CD4-positive, alpha-beta T cell (primary cell): ENCODE measurements at places on chromosomes 1 and 21.

DNA sequence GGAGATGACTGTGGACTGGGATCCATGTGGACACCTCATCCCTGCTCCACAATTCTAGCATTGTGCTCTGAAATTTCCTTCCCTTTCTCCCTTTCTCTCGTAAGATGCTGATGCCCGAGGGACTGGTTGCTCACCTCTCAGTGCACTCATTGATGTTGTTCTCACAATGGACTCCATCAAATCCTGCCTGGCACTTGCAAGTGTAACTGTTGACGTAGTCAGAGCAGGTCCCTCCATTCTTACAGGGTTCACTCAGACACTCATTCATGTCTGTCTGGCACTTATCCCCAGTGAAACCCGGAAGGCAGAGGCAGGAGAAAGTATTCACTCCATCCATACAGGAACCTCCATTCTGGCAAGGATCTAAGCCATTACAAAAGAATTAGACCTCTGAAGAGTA is 45.1 kb upstream of the ADAM30 start:
- no peak for DNase-seq
- H3K4me3 ChIP-seq, result no peak overlapping the region
- no peak overlapping the region for H3K27ac ChIP-seq
- H3K36me3 ChIP-seq, result peaks cover 50% of the 10 kb centered on the region
- H3K4me1 ChIP-seq, result no peaks in the 10 kb centered on the region
- H3K27me3 ChIP-seq, result no peaks in the 10 kb centered on the region

GRCh38 chr1:211524521-211524920 is 32.6 kb upstream of the RD3 start:
- H3K36me3 ChIP-seq, result no peaks in the 10 kb centered on the region
- no peak for DNase-seq
- H3K4me3 ChIP-seq, result no peak overlapping the region

DNA sequence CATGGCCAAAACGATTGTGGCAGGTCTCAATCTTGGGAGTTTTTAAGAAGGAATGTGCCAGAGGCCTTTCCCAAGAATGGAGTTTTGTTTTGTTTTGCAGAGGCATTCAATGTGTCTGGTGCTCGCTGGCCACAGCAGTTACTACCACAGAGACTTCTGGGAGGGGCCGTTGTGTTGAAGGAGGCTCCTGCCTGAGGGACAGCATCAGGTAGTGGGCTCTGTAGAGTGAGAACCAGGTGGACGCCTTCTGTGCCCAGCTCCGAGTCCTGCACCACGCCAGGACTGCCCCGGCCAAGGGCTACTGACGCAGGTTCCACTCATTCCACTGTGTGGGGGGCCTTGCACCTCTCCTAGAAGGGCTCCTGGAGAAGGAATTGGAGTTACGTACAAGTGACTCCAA is 44.9 kb upstream of the RBM15 start:
- no peaks in the 10 kb centered on the region for H3K36me3 ChIP-seq
- DNase-seq, result no peak
- H3K27ac ChIP-seq, result no peak overlapping the region
- H3K27me3 ChIP-seq, result no peaks in the 10 kb centered on the region
- H3K4me3 ChIP-seq, result no peak overlapping the region

DNA sequence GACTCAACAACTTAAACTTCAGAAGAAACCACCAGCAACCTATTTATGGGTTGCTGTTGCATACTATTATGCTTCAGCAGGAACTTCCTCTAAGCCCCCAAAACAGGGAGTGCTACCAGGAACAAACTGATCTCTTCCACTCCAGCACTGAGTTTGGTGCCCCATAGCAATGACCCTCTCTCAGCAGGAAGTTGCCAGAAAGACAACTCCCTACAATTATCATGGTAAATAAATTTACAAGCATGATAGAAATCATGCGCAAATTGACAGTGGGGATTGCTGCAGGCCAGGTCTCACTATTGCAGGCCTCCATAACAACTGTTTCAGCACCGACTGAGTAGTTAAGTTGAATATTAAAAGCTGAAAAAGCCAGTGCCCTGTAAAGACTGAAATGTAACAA is 180.6 kb downstream of the PLA2G4A start:
- no peak for DNase-seq
- H3K27me3 ChIP-seq, result no peaks in the 10 kb centered on the region
- H3K4me1 ChIP-seq, result no peaks in the 10 kb centered on the region
- H3K27ac ChIP-seq, result no peak overlapping the region

- no peaks in the 10 kb centered on the region for H3K27me3 ChIP-seq
- H3K27ac ChIP-seq, result no peak overlapping the region
- DNase-seq, result no peak
- peaks cover 70% of the 10 kb centered on the region for H3K36me3 ChIP-seq
- H3K4me1 ChIP-seq, result no peaks in the 10 kb centered on the region
These were observed 47.7 kb downstream of the TTC13 start for GRCh38 chr1:230930986-230931385.

- H3K4me1 ChIP-seq, result no peaks in the 10 kb centered on the region
- no peak for DNase-seq
- H3K27me3 ChIP-seq, result no peaks in the 10 kb centered on the region
- no peaks in the 10 kb centered on the region for H3K36me3 ChIP-seq
- H3K27ac ChIP-seq, result no peak overlapping the region
These were observed 8.6 kb downstream of the CHODL start for GRCh38 chr21:18253221-18253620.

GRCh38 chr1:236815941-236816340 is 20.8 kb downstream of the MTR start:
- peaks cover 90% of the 10 kb centered on the region for H3K36me3 ChIP-seq
- H3K4me3 ChIP-seq, result no peak overlapping the region
- DNase-seq, result no peak
- H3K27me3 ChIP-seq, result no peaks in the 10 kb centered on the region
- no peak overlapping the region for H3K27ac ChIP-seq

DNA sequence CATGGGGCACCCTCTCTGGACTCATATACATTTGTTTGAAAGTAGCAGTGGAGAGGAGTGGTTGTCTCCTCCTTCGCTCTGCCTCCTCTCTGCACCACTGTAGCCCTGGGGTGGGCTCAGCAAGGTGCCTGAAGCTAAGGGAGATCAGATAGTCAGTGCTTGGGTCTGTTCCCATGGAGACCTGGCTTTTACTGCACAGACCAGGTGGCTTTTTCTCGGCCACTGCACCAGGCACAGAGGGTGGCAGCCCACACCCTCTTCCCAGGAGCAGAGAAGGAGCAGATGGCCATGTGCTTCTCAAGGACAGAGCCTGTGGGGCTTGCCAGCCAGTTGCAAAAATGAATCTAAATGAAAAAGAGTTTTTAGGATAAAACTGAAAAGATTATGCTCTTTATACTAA is 123.4 kb upstream of the KCNK1 start:
- H3K36me3 ChIP-seq, result no peaks in the 10 kb centered on the region
- H3K4me1 ChIP-seq, result no peaks in the 10 kb centered on the region
- H3K27me3 ChIP-seq, result no peaks in the 10 kb centered on the region
- no peak for DNase-seq
- no peak overlapping the region for H3K27ac ChIP-seq
- no peak overlapping the region for H3K4me3 ChIP-seq

DNA sequence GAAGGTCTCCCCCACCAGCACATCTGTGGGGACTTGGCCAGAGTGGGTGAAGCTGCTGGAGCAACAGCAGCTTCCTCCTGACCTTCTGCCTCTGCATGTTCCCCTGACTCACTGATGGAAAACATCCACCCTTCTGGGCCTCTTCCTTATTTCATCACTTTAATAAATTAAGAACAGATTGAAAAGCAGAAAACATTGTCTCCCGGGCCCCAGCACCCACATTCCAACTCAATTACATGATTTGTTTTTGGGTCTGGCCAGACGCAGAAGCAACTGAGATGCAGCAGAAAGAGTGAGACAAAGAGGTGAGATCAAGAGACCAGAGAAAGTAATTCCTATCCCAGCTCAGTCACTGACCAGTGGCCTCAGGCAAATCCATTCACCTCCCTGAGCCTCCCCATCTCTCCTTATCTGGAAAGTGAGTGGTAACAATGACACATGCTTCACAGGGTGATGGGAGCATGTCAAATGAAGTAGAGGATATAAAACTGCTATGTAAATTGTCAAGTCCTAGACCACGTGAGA is 157.1 kb downstream of the ELAVL4 start:
- H3K27me3 ChIP-seq, result peaks cover 2% of the 10 kb centered on the region
- H3K27ac ChIP-seq, result no peak overlapping the region
- H3K4me1 ChIP-seq, result no peaks in the 10 kb centered on the region
- DNase-seq, result no peak

- H3K27me3 ChIP-seq, result no peaks in the 10 kb centered on the region
- no peak for DNase-seq
- H3K36me3 ChIP-seq, result peaks cover 10% of the 10 kb centered on the region
These were observed 10.0 kb downstream of the AHDC1 start for GRCh38 chr1:27593678-27594563.

DNA sequence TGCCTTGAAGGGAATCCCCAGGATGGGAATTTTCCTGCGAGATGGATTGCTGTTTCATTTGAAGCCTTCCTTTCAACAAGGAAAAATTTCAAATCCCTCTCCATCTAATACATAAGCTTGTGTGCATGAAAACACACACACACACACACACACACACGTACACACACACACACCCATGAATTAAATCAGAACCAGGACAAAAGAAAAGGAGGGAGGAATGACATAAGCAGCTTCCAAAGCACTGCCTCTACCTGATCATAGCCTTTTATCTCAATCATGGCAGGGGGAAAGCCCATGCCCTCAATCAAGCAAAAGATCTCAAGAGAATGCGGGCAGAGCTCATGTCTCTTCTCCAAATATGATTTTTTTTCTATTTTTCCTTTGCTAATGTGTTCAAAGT is 139.7 kb downstream of the SLC44A5 start:
- H3K36me3 ChIP-seq, result no peaks in the 10 kb centered on the region
- H3K27me3 ChIP-seq, result no peaks in the 10 kb centered on the region
- H3K4me1 ChIP-seq, result no peaks in the 10 kb centered on the region
- H3K4me3 ChIP-seq, result no peak overlapping the region
- DNase-seq, result no peak

- peak; percentile 66 for DNase-seq
- H3K4me1 ChIP-seq, result peaks cover 39% of the 10 kb centered on the region
- no peaks in the 10 kb centered on the region for H3K27me3 ChIP-seq
- H3K4me3 ChIP-seq, result no peak overlapping the region
- no peaks in the 10 kb centered on the region for H3K36me3 ChIP-seq
These were observed 11.3 kb downstream of the C1orf105 start for GRCh38 chr1:172431721-172432192.

- no peaks in the 10 kb centered on the region for H3K36me3 ChIP-seq
- no peak overlapping the region for H3K27ac ChIP-seq
- H3K4me1 ChIP-seq, result no peaks in the 10 kb centered on the region
- no peak overlapping the region for H3K4me3 ChIP-seq
- DNase-seq, result no peak
These were observed 16.1 kb downstream of the ADORA1 start for GRCh38 chr1:203143641-203144040.

- no peak for DNase-seq
- no peaks in the 10 kb centered on the region for H3K4me1 ChIP-seq
- H3K27ac ChIP-seq, result no peak overlapping the region
- H3K27me3 ChIP-seq, result no peaks in the 10 kb centered on the region
- no peaks in the 10 kb centered on the region for H3K36me3 ChIP-seq
These were observed 9.4 kb downstream of the CYP2J2 start for GRCh38 chr1:59917026-59917784.

GRCh38 chr1:228061411-228062084 is 21.0 kb upstream of the ARF1 start:
- H3K27me3 ChIP-seq, result peaks cover 53% of the 10 kb centered on the region
- H3K4me3 ChIP-seq, result no peak overlapping the region
- DNase-seq, result no peak
- H3K4me1 ChIP-seq, result peaks cover 27% of the 10 kb centered on the region
- no peaks in the 10 kb centered on the region for H3K36me3 ChIP-seq

DNA sequence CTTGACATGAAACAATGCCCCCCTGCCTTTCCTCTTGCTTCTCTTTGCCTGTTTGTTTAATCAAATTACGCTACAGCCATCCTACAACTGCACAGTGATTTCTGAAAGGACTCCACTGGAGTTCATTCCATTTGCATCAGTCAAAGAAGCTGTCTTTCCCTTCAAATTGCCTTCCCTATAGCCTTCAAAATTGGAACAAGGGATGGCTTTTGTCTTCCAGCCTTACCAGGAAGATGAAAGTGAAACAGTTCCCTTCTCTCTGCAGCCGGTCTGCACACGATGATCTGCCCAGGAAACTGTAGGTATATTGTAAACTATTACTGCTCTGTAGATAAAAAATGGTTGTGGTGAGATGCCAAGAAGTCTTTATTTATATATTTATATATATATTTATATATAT is 65.6 kb upstream of the ETS2 start:
- peak; percentile 13 for DNase-seq
- H3K4me3 ChIP-seq, result no peak overlapping the region
- no peak overlapping the region for H3K27ac ChIP-seq
- H3K27me3 ChIP-seq, result no peaks in the 10 kb centered on the region
- H3K4me1 ChIP-seq, result peaks cover 15% of the 10 kb centered on the region

DNA sequence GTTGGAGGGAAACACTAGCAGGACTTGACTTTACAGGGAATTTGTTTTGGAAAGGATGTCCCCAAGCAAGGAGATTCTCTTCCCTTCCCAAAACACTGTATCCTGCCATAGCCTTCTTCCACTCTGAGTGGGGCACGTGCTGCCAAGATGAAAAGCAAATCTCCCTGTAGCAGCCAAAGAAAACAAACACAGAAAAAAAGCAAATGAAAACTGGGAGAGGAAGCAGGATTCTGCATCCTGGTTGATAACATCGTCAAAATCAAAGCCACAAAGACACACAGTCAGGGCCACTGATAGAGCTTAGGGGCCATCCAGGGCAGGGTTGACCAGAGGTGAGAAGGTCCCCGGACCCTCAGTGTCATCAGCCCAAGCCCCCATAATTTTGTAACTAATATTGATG is 16.0 kb upstream of the MTARC2 start:
- DNase-seq, result no peak
- no peak overlapping the region for H3K27ac ChIP-seq
- no peaks in the 10 kb centered on the region for H3K36me3 ChIP-seq
- H3K4me3 ChIP-seq, result no peak overlapping the region
- H3K4me1 ChIP-seq, result peaks cover 12% of the 10 kb centered on the region

DNA sequence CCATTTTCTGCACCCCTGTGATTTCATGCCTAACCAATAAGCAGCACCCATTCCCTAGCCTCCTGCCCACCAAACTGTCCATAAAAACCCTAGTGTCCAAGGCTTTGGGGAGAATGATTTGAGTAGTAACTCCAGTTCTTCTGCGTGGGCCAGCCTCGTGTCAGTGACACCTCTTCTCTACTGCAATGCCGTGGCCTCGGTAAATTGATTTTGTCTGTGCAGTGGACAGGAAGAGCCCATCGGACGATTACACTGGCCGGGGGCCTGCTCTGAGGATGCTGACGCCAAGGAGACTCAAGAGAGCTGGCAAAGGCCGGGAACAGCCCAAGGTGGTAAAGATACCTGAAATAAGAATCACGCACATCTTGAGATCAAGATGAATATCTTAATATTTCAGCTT is 29.3 kb downstream of the RSPH1 start:
- no peaks in the 10 kb centered on the region for H3K36me3 ChIP-seq
- DNase-seq, result peak; percentile 6
- H3K27ac ChIP-seq, result no peak overlapping the region
- no peak overlapping the region for H3K4me3 ChIP-seq

DNA sequence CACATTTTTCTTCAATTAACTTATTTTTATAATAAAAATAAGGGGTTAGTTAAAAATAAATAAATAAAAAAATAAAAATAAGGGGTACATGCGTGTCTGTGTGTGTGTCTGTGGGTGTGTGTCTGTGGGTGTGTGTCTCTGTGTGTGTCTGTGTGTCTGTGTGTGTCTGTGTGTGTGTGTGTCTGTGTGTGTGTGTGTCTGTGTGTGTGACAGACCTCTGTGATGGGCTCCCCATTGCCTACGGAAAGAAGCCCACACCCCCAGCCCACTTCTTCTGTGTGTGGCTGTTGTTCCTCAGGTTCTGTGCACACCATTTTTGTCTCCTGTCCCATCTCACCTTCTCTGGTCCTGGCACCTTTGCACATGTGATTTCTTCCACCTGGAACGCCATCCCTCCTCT is 9.9 kb downstream of the PHLDA3 start:
- H3K4me1 ChIP-seq, result no peaks in the 10 kb centered on the region
- H3K27ac ChIP-seq, result no peak overlapping the region
- no peaks in the 10 kb centered on the region for H3K36me3 ChIP-seq
- no peaks in the 10 kb centered on the region for H3K27me3 ChIP-seq
- H3K4me3 ChIP-seq, result no peak overlapping the region
